Activated naive CD8-positive, alpha-beta T cell treated with anti-CD3 and anti-CD28 coated beads, Interleukin-2, amount 10 ng/mL, durations not matched to agents 7 days and 5 days (primary cell): ENCODE measurements at places on chromosomes 3 and 15.

DNA sequence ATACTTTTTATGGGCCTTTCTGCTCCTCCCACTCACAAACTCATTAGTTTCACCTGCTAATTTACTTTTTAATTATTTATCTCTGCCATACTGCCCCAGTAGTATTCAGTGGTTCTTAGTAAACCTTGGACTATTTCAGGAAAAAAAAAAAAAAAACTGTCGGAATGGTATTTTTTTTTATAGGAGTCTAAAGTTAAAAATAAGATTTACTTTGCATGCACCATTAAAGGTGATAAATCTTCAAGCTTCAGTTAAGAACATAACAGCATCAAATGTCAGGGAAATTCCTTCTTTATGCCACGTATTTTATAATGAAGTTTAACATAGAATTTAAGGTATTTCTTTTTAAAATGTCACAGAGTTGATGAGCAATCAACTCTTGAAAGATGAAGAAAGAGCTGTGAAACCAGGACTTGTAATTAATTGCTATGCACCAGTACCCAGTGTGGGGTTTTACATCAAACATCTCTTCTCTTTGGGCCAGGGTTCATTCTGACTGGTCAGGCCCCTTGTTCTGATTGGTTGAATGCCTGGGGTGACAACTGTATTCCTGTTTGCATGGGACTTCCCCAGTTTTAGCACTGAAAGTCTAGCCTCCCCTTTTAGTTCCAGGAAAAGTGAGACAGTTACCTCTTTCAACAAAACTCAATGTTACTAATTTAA, 40.3 kb upstream of the PTPRG start:
- H3K4me3 ChIP-seq: no peak overlapping the region
- H3K27me3 ChIP-seq: peaks cover 4% of the 10 kb centered on the region
- DNase-seq: no peak

DNA sequence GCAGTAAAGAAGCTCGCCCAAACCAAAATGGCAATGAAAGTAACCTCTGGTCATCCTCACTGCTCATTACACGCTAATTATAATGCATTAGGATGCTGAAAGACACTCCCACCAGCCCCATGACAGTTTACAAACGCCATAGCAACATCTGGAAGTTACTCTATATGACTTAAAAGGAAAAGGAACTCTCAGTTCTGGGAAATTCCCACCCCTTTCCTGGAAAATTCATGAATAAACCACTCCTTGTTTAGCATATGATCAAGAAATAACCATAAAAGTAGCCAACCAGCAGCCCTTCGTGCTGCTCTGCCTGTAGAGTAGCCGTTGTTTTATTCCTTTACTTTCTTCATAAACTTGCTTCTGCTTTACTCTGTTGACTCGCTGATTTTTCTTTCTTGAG, 164.6 kb downstream of the SMAD6 start:
- DNase-seq: no peak
- peaks cover 40% of the 10 kb centered on the region for H3K27me3 ChIP-seq
- H3K27ac ChIP-seq: no peak overlapping the region

- DNase-seq: no peak
- no peaks in the 10 kb centered on the region for H3K4me1 ChIP-seq
These were observed 110.6 kb downstream of the DTWD1 start for GRCh38 chr15:49731187-49732099.

- peaks cover 37% of the 10 kb centered on the region for H3K4me1 ChIP-seq
- H3K27ac ChIP-seq: no peak overlapping the region
- no peaks in the 10 kb centered on the region for H3K27me3 ChIP-seq
- peak overlapping the region; percentile 16 for H3K4me3 ChIP-seq
These were observed 2.9 kb downstream of the TASOR start for GRCh38 chr3:56680054-56680580.

- H3K4me1 ChIP-seq: peaks cover 14% of the 10 kb centered on the region
- no peaks in the 10 kb centered on the region for H3K27me3 ChIP-seq
- H3K4me3 ChIP-seq: no peak overlapping the region
- H3K36me3 ChIP-seq: peaks cover 24% of the 10 kb centered on the region
- no peak overlapping the region for H3K27ac ChIP-seq
These were observed 66.9 kb downstream of the MTHFS start for GRCh38 chr15:79829950-79830349.

DNA sequence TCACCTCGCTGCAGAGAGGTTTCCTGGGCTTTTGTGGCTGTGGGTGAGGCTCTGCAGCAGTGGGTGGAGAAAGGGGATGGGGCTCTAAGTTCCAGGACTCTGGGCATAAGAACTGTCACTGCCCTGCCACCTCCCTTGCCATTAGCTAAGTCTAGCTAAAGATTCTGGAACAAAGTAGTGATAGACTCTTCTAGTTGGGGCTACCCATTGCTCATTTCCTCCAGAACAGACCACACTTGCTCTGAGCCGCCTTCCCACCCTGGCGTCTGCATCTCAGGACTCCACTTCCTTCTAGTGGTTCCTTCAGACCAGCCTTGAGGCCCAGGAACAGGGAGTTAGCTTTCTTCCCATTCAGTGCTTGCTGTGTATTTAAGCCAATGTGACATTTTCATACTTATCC, 7.5 kb downstream of the ARHGAP31 start:
- H3K27me3 ChIP-seq: peaks cover 7% of the 10 kb centered on the region
- DNase-seq: no peak
- peaks cover 29% of the 10 kb centered on the region for H3K4me1 ChIP-seq
- H3K4me3 ChIP-seq: no peak overlapping the region

- no peak for DNase-seq
- no peak overlapping the region for H3K4me3 ChIP-seq
- peaks cover 2% of the 10 kb centered on the region for H3K36me3 ChIP-seq
- H3K27me3 ChIP-seq: peaks cover 4% of the 10 kb centered on the region
- H3K4me1 ChIP-seq: peaks cover 7% of the 10 kb centered on the region
These were observed 1.1 kb upstream of the ZBTB38 start for GRCh38 chr3:141367038-141367730.

DNA sequence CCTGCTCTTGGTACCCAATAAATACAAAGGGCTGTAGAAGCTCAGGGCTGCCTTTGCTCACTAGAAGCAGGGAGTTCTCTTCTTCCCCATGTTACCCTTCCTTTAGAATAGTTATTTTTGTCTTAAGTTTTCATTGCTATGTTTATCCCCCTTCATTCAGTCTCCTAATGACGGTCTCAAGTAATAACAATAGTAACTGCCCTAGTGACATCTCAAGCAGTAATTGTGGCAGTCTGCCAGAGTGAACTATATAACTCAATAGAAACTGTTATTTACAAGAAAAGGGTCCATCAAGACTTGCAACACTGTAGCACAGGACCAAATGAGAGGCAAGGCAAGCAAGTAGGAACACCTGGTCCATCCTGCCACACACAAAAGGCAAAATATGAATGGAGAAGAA, 32.5 kb upstream of the SIN3A start:
- H3K27me3 ChIP-seq: no peaks in the 10 kb centered on the region
- H3K4me1 ChIP-seq: peaks cover 5% of the 10 kb centered on the region
- peaks cover 29% of the 10 kb centered on the region for H3K36me3 ChIP-seq
- DNase-seq: no peak
- H3K27ac ChIP-seq: no peak overlapping the region

GRCh38 chr15:68632101-68632500, 53.3 kb downstream of the CORO2B start:
- no peak for DNase-seq
- H3K4me3 ChIP-seq: no peak overlapping the region
- no peak overlapping the region for H3K27ac ChIP-seq
- no peaks in the 10 kb centered on the region for H3K4me1 ChIP-seq
- H3K27me3 ChIP-seq: peaks cover 14% of the 10 kb centered on the region

DNA sequence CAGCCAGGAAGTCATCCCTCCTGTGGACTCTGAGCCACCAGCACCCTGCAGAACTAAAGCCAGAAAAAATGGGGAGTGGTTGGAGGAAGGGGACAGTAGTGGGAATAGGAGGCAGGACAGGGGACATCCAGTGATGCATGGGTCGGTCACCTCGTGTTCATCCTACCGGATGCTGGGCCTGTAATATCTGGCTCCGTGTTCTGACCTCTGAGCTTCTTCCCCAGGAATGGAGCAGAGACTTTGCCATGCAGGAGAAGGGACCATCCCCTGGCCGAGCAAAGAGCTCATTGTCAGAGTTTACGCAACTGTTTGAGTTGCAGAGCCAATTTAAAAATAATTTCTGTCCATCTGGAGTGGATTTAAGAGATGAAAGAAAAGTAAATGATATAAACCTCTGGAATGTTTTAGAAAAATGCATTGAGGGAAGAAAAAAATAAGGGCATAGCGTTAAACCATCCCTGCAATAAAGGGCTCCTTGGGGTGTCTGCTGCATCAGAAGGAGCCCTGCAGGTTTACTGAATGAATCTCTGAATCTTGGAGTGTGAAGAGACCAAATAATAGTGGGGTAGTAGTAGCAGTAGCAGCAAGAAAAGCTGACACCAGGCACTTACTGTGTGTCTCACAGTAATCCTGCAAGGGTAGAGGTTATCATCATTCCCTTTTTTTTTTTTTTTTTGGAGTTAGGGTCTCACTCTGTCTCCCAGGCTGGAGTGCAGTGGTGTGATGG, 70.9 kb downstream of the AAGAB start:
- DNase-seq: no peak
- peaks cover 4% of the 10 kb centered on the region for H3K36me3 ChIP-seq
- H3K27ac ChIP-seq: no peak overlapping the region

- no peak overlapping the region for H3K27ac ChIP-seq
- no peak overlapping the region for H3K4me3 ChIP-seq
- H3K27me3 ChIP-seq: peaks cover 51% of the 10 kb centered on the region
- no peaks in the 10 kb centered on the region for H3K4me1 ChIP-seq
- H3K36me3 ChIP-seq: no peaks in the 10 kb centered on the region
These were observed 3.5 kb downstream of the PTH1R start for GRCh38 chr3:46880884-46881595.

- peaks cover 3% of the 10 kb centered on the region for H3K4me1 ChIP-seq
- H3K27me3 ChIP-seq: peaks cover 14% of the 10 kb centered on the region
- no peak overlapping the region for H3K4me3 ChIP-seq
- H3K27ac ChIP-seq: no peak overlapping the region
- DNase-seq: no peak
These were observed 27.3 kb downstream of the LARP6 start for GRCh38 chr15:70826634-70827033.

- H3K4me3 ChIP-seq: no peak overlapping the region
- H3K36me3 ChIP-seq: peaks cover 2% of the 10 kb centered on the region
- H3K4me1 ChIP-seq: no peaks in the 10 kb centered on the region
- no peak for DNase-seq
These were observed 16.2 kb upstream of the ABHD5 start for GRCh38 chr3:43674345-43675085.

DNA sequence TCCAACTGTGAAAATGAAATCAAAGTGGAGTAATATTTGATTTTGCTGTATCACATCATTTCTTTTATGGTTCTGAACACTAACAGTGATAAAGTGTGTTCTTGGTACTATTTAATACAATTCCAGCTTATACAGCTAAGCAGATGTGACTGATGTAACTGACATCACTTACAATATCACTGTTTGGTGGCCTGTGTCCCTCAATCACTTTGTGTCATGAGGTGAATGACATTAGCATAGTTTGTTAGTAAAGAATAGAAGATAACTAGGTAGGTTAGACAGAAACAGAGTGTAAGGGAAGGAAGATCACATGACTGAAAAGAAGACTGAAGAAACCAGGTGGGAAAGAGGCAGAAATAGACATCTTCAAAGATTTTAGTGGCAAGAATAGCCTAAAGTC, 138.7 kb downstream of the AQP9 start:
- no peaks in the 10 kb centered on the region for H3K36me3 ChIP-seq
- peaks cover 24% of the 10 kb centered on the region for H3K27me3 ChIP-seq
- no peaks in the 10 kb centered on the region for H3K4me1 ChIP-seq
- H3K27ac ChIP-seq: no peak overlapping the region

GRCh38 chr3:188594139-188594538, 440.2 kb downstream of the LPP start:
- no peak overlapping the region for H3K4me3 ChIP-seq
- peaks cover 2% of the 10 kb centered on the region for H3K4me1 ChIP-seq
- no peaks in the 10 kb centered on the region for H3K27me3 ChIP-seq
- no peak for DNase-seq
- H3K27ac ChIP-seq: no peak overlapping the region
- peaks cover 5% of the 10 kb centered on the region for H3K36me3 ChIP-seq

DNA sequence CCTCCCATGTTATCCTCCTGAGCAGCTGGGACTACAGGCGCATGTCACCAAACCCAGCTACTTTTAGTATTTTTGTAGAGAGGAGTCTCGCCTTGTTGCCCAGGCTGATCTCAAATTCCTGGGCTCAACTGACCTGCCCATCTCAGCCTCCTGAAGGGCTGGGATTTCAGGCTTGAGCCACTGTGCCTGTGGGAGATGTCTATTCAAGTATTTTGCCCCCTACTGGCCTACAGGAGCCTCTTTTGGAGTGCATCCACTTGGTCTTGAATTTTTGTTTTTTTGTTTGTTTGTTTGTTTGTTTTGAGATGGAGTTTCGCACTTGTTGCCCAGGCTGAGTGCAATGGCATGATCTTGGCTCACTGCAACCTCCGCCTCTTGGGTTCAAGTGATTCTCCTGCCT, 3.2 kb upstream of the DHX30 start:
- no peak overlapping the region for H3K27ac ChIP-seq
- peaks cover 6% of the 10 kb centered on the region for H3K27me3 ChIP-seq
- H3K4me1 ChIP-seq: peaks cover 17% of the 10 kb centered on the region
- no peaks in the 10 kb centered on the region for H3K36me3 ChIP-seq

GRCh38 chr15:80942746-80943565, 46.7 kb downstream of the MESD start:
- no peak for DNase-seq
- H3K36me3 ChIP-seq: peaks cover 7% of the 10 kb centered on the region
- no peaks in the 10 kb centered on the region for H3K4me1 ChIP-seq
- no peaks in the 10 kb centered on the region for H3K27me3 ChIP-seq
- H3K27ac ChIP-seq: no peak overlapping the region

DNA sequence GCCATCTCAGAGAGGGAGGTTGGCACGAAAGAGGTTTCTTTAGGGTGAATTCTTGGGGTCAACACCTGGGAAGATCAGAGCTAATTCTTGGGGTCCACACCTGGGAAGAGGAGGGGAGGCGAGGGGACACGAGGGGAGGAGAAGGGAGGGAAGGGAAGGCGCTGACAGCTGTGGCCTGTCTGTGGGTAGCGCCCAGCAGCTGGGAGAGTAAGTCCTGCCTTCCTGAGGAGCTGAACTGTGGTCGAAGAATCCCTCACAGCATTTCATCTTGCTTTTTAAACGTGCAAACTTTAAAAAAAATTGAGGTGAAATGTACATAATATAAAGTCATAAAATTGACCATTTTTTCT, 63.2 kb upstream of the CGNL1 start:
- H3K4me1 ChIP-seq: no peaks in the 10 kb centered on the region
- H3K27me3 ChIP-seq: peaks cover 2% of the 10 kb centered on the region
- no peak overlapping the region for H3K27ac ChIP-seq
- no peak overlapping the region for H3K4me3 ChIP-seq
- no peaks in the 10 kb centered on the region for H3K36me3 ChIP-seq

DNA sequence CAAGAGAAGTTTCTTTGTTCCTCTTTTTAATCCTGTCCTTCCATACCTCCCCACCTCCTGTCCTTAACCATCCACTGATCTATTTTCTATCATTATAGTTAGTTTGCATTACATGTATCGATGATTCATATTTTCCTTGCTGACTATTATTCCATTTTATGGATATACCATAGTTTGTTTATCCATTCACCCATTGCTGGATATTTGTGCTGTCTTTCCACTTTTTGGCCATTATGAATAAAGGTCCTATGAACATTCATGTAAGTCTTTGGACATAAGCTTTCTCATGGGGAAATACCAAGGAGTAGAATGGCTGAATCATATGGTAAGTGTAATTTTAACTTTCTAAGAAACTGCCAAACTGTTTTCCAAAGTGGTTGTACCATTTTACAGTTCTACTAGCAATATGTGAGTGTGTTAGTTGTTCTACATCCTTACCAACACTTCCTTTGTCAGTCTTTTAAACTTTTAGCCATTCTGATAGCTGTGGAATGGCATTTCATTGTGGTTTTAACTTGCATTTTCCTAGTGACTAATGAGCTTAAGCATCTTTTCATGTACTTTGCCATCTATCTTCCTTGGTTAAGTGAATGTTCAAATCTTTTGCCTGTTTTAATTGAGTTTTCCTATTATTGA, 11.7 kb downstream of the ATP6V1A start:
- no peak overlapping the region for H3K27ac ChIP-seq
- no peaks in the 10 kb centered on the region for H3K27me3 ChIP-seq
- peaks cover 17% of the 10 kb centered on the region for H3K36me3 ChIP-seq
- H3K4me1 ChIP-seq: peaks cover 2% of the 10 kb centered on the region
